ENCODE measurements at places on chromosomes 13 and 19.

GRCh38 chr13:46124967-46125933 is 20.4 kb upstream of the CPB2 start:
- DNase-seq = no peak

DNA sequence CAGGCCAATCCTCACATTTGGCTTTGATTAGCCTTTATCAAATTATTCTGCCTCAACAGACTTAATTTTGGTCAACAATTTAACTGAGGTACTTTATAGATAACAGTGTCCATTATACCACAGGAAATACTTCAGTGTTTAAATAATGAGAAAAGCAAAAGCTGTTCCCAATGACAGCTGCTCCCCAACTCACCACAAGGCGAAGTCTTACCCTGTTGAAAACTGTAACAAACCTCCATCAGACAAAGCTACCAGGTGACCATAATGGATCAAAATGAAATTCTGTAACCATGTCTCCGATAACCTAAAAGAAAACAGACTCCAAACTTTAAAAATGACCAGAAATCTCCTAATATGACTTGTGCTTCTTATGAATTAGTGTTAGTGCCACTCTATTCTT is 50.3 kb downstream of the ZNF44 start:
- DNase-seq = no peak

GRCh38 chr13:44744880-44745633 is 168.9 kb upstream of the TSC22D1 start:
- no peak for DNase-seq

DNA sequence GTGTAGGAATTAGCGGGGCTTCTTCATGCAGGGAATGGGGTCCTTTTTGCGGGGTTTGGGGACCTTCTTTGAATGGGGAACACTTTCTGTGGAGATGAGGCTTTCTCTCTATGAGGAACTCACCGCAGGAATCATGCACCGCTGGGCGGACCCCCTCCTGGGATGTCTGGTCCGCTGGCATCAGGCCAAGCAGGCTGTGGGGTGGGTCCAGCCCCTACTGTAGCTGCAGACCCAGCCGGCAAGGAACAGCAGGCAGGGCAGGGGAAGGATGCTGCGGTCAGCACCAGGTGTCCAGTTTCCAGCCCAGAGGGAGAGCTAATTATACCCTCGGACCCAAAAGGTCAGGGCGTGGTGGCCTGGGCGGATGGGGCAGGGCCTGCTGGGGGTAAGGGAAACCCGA is 1.8 kb downstream of the MYBPC2 start:
- DNase-seq = no peak

DNA sequence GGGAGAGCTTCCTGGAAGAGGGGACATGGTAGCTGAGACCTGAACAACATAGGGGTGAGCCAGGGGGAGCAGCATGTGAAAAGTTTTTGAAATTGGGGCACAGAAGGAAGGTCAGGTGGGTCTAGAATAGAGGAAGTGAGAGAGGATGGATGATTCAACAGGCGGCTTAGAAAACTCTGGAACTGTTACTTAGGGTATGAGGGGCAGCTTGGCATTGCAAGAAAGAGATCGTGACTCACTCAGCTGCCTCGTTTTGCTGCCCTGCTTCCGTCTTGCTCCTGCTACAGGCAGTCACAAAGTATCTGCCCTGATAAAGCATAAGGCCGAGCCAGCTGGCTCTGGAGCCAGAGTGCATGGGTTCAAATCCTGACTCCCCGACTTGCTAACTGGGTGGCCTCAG is 1.3 kb upstream of the CEACAM20 start:
- peak; percentile 11 for DNase-seq

DNA sequence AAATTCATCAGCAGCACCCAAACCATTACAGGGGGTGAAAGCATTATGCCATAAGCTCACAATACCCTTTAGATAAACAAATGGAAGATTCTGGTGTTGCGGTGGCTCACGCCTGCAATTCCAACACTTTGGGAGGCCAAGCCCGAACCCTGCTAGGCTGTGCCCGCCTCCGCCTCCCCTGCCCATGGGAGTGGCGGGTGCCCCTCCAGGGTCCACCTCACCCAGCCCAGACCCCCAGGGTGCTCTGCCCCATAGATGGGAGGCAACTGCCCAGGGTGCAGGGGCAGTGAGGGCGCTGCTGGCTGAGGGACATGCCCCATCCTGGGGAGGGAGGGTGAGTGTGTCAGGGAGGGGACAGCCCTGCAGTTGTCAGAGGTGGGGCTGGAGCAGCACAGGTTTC is 10.0 kb upstream of the SIGLECL1 start:
- no peak for DNase-seq

GRCh38 chr19:18846862-18847548 is 15.2 kb downstream of the UPF1 start:
- DNase-seq = peak; percentile 88

DNA sequence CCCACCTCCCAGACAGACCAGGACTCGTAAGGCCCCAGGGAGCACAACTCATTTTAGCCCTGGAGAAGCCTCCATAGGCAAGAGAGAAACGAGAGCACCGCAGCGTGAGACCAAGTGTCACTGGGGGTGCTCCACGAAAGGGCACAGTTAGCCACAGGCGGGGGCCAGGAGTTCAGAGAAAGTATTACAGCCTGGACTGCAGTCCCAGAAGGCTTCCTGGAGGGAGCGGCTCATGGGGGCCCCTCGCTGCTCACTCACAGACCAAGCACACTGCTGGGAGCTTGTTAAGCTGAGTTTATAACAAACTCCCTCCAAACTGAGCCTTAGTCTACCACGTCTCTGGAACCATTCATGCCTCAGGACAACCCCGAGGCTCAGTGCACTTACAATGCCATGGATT is 16.5 kb downstream of the ANKRD27 start:
- DNase-seq = no peak

- DNase-seq = peak; percentile 38
These were observed 208.0 kb downstream of the SPRY2 start for GRCh38 chr13:80132741-80133601.

DNA sequence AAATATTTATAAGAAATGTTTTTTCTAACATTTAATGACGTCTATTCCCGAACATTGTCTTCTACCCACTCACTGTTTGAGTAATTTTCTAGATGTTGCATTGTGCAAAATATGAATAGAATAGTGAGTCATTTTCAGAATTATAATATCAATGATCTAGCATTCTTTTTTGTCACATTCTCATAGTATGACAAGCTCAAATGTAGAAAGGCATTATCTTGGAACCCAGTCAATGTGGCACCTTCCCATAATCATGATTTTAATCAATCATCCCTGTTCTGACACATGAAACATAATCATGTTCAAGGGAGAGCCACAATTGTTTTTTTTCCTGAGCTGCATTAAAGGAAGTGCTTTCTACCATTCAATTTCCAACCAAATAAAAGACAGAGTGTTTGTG is 265.8 kb downstream of the OXGR1 start:
- no peak for DNase-seq
